Fibroblast of the aortic adventitia (primary cell): ENCODE measurements at places on chromosomes 7 and 10.

- DNase-seq, result no peak
Observed at GRCh38 chr10:77146712-77147336, 490.8 kb downstream of the KCNMA1 start.

DNA sequence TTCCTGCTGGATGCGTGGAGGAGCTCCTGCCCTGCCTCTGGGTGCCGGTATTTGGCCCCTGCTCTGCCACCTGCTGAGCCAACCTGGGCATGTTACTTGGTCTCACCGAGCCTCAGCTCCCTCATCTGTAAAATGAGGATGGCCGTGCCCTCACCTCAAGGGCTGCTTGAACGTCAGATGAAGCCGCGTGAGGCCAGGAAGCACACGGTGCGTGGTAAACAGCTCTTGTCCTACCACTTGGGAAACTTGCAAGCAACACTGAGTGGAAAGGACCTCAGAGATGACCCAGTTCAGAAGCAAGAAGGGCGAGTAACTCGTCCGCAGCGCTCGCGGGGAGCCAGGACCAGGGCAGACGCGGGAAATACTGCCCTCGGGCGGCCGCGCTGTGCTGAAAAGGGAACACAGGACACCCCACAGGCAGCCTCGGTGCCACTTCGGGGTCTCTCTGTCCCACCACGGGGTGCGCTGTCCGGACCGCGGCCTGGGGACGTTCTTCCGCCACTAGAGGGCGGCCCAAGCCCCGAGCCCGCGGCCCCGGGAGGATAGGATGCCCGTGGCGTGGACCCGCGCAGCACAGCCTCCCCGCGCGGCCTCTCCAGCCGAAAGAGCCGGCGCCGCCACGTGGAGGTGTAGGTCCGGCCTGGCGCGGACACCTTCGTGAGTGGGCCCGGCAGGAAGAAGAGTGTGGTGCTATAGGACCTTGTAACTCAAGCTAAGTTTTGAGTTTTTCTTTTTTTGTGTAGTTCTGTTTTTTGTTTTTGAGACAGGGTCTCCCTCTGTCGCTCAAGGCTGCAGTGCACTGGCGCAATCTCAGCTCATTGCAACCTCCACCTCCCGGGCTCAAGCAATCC lies 94.1 kb downstream of the PRKAG2 start:
- DNase-seq, result peak; percentile 37

DNA sequence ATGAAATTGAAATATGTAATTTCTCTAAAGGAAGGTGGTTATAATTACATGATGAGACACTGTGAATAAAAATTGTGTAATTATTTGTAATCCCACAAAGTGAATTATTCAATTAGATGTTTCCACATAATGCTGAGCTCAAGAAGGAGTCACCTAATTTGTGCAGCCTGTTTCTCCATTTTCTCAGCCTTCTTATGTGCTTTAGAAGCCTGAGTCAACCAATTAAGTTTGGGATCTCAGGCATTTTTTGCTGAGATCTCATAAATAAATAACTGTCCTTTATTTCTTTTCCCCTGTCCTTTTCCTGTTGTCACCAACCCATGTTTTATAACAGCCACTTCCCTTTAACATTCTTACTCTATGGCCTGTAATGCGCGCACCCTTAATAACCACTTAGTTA lies 506.5 kb upstream of the SEMA3D start:
- no peak for DNase-seq

- DNase-seq, result no peak
Observed at GRCh38 chr7:151839451-151839921, 37.4 kb downstream of the PRKAG2 start.

GRCh38 chr10:10096296-10096695 lies 921.4 kb upstream of the CELF2 start:
- no peak for DNase-seq

DNA sequence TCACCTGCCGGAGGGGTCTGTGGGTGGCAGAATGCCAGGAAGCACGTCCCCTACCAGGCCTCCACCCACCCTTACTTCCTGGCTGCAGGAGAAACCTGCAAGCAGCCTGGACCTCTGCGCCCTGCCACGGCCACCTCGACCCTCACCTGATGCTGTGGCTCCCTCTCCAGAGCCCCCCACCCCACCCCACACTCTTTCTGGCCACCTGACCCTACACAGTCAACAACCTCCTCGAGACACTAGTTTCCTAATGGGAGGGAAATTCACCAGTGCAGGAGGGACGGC lies 91.3 kb downstream of the PRKAG2 start:
- DNase-seq, result no peak

DNA sequence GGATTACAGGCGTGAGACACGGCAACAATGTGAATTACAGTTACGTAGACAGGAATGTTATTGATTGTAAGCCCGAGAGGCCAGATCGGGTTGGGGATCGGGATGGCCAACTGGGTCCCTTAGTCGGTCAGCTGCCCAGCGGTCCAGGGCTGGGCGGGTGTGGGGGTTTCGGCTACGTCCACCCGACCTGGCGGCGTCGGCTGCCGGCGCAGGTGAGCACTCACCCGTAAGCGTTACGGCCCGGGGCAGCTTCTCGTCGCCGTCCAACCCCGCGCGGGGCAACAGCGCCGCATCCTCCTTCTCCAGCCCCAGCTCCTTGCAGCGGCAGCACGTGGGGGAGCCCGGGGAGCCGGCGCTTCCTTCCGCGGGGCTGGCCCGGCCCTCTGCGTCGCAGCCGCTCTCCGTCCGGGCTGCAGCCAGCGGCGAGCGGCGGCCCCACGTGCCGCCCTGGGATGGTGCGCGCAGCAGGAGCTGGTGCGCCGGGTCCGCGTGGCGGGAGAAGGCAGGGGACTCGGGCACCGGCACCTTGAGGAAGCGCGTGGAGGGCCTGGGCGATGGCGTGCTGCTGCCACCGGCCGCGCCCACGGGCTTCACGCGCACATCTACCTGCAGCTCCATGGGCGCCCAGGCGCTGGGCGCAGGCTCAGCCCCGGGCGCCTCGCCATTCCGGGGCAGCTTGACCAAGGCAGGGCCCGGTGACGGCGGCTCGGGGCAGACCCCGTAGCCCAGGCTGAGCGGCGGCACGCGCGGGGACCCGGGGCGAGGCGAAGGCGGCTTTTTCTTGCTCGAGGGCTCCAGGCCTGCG lies 609 bp downstream of the KLRG2 start:
- no peak for DNase-seq

- peak; percentile 22 for DNase-seq
Observed at GRCh38 chr7:521221-522070, 1.8 kb upstream of the PDGFA start.

DNA sequence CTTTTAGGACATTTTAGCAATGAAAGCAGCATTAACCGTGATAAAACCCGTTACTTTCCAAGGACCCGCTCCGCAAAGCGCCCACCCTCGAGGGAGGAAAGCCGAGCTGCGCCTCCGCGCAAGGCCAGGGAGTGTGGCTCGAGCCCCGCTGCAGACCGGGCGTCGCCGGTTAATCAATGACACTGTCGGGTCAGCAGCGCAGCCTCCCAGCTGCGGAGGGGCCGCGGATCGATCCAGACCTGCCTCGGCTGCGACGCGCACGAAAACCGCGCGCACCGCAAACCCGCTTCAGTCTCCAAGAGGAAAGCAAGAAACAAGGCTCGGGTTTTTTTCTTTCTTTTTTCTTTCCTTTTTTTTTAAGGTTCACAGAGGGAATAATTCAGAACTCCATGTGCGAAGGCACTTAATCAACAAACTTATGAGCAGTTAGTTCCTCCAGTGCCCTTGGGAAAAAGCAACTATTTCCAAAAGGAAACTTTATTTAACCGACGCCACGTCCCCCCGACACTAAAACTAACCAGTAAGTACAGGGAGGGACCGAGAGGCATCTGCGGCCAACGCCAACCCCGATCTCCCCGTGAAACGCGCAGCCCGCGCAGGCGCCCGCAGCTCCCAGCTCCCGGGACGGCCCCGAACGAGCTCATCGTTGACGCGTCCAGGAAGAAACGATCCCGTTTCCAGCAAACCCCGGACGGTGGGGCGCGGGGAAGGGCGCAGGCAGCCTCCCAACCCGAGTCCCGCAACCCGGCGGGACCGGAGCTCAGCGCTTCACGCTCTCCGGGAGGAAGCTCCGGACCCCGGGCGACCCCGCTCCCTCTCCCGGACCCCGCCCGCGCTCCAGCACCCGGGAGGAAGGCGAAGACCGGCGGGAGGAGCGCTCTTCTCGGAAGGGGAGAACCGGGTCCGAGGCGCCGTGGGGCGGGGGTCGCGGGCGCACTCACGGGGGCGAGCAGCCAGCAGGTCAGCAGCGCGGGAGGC lies 598 bp downstream of the VIPR2 start:
- DNase-seq, result no peak
